ENCODE measurements at places on chromosomes 2 and 18.

- DNase-seq, result peak; percentile 38
Observed at GRCh38 chr2:217993817-217994463, 8.9 kb downstream of the TNS1 start.

- DNase-seq, result no peak
Observed at GRCh38 chr18:76380791-76381405, 114.1 kb downstream of the ZNF516 start.

DNA sequence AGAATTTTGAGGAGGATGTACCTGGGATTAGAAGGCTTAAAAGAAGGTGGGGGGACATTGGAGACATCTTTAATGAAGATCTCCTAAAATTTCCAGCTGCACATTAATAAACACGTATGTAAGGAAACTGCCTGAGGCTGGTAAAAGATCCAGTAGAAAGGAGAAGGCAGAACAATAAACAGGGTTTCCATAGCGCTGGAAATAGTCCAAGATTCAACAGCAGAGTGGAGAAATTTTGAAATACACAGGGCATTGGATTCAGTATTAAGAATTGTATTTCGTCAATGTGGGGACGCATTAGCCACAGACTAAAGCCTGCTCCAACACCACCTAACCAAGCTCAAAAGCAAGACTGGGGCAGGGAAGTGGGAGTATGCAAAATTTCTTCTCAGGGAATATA, 606.9 kb upstream of the NRXN1 start:
- no peak for DNase-seq

DNA sequence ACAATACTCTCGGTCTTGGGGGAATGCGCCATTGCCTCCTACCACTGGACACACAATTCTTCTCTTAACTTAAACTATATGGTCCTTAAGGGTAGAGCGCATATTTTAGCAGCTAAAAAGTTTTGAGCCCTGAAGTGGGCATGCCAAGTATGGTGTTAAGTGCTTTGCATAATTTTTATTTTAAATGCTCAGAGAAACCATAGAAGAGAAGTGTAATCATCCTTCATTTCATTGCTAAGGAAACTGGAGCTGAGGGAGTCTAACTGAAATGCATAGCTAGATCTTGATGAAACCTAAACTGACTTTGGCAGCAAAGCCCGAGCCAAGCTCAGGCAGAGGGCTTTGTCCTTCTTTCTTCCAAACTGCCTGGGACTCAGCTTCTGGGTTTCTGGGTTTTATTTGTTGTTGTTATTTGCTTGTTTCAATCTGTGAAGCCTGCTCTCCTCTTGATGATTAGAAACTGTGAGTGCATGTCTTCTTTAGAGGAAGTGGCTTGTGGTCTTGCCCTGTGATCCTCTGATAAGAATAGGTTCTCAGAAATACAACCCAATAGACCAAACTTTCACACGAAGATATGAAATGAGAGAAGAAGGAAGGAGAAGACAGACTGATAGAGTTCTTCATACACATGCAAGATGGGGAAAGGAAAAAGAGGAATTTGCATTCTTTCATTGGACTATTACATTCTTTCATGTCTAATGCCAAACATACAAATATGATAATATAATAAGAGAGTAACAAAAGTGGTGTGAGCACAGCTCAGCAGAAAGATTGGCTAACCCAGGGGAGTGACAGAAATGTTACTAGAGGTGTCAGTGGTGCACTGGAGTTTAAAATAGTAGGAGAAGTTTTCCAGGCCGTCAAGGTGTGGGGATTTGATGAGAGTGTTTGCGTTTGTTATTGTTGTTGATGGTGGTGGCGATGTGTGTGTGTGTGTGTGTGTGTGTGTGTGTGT, 7.5 kb upstream of the RNF144A start:
- DNase-seq, result no peak

DNA sequence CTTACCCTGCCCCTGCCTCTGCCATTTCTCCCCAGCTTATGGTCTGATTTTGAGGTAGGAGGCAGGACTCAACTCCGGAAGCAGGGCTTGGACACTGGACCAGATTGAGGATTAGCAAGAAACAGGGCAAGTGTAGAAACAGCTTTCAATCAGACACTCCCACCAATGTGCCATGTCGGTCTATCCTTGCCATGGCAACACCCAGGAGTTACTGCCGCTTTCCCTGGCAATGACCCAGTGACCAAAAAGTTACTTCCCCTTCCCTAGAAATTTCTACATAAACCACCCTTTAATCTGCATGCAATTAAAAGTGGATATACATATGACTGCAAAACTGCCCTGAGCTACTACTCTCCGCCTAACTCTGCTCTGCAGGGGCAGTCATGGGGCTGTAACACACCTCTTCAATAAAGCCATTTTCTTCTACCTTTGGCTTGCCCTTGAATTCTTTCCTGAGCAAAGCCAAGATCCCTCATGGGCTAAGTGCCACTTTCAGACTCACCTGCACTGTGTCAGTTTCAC, 156.7 kb downstream of the LPIN1 start:
- no peak for DNase-seq

DNA sequence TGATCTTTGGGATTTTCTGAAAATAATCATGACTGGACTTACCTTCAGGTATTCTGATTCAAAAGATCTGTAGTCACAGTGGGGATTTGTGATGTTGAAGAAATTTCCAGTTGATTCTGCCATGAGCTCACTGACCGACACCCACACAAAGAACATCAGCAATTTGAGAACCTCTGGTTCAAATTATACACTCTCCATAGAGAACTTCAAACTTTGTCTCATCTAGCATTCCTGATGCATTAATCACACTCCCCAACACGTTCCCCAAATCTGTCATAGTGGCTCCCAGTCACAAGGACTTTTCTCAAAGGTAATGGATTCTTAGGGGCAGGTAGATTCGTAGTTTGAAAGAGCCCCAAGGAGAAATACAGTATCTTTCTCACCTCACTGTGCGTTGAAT, 584.3 kb downstream of the FBXO15 start:
- DNase-seq, result no peak

- no peak for DNase-seq
Observed at GRCh38 chr2:9326975-9327374, 96.4 kb downstream of the ITGB1BP1 start.

GRCh38 chr2:207478572-207478971, 51.2 kb upstream of the CREB1 start:
- no peak for DNase-seq

GRCh38 chr2:9017411-9017810, 13.9 kb upstream of the MBOAT2 start:
- no peak for DNase-seq

Measured in GDM1 (cell line).